Endothelial cell of coronary artery (primary cell): ENCODE measurements at places on chromosomes 1 and 21. TPM values are rescaled to one million over a fixed set of nuclear protein-coding genes. Genes with fewer than 3 reads are reported as not detected.

NUAK2 gene
- 0.81 and 1.4 TPM in 2 replicates for total RNA-seq

CELSR2 gene
- total RNA-seq, result 0.45 and 2.1 TPM in 2 replicates

TNN gene
- under 0.01 TPM in 1 of 2 replicates, not detected in the other for total RNA-seq

HSD3B1 gene
- not detected in 2 replicates for total RNA-seq

PCSK9 gene
- under 0.01 TPM in 2 replicates for total RNA-seq

KRTAP19-1 gene
- total RNA-seq, result not detected in 2 replicates

RAB7B gene
- 0.09 and 0.47 TPM in 2 replicates for total RNA-seq

MNDA gene
- not detected in 2 replicates for total RNA-seq

SERPINC1 gene
- total RNA-seq, result not detected in 2 replicates

GSTM1 gene
- 2.7 and 5.4 TPM in 2 replicates for total RNA-seq

SPATA46 gene
- total RNA-seq, result not detected in 2 replicates

IFNLR1 gene
- 0.09 TPM in 1 of 2 replicates, not detected in the other for total RNA-seq

S100A2 gene
- 1.9 and 3.8 TPM in 2 replicates for total RNA-seq

TBX19 gene
- total RNA-seq, result 0.18 and 0.38 TPM in 2 replicates

CD164L2 gene
- not detected in 2 replicates for total RNA-seq

FAM78B gene
- total RNA-seq, result 0.09 and 0.27 TPM in 2 replicates

S100A16 gene
- total RNA-seq, result 328 and 379 TPM in 2 replicates

CD160 gene
- total RNA-seq, result not detected in 2 replicates

EVA1C gene
- total RNA-seq, result 29.6 and 31.2 TPM in 2 replicates

FMO2 gene
- total RNA-seq, result 0.47 TPM in 1 of 2 replicates, not detected in the other

CYP4A11 gene
- not detected in 2 replicates for total RNA-seq

FCGR2B gene
- total RNA-seq, result not detected in 2 replicates

RERE gene
- total RNA-seq, result 39.5 and 49.9 TPM in 2 replicates

TNNT2 gene
- total RNA-seq, result not detected in 2 replicates

LCE1C gene
- not detected in 2 replicates for total RNA-seq

TMEM52 gene
- total RNA-seq, result 0.09 TPM in 2 replicates

TNFRSF4 gene
- 0.63 and 1.6 TPM in 2 replicates for total RNA-seq

SNRPE gene
- total RNA-seq, result 65.0 and 90.1 TPM in 2 replicates

LYSMD1 gene
- total RNA-seq, result 2.9 and 4.8 TPM in 2 replicates

WNT9A gene
- 1.3 and 4.4 TPM in 2 replicates for total RNA-seq

FCRL4 gene
- not detected in 2 replicates for total RNA-seq

CLCA1 gene
- total RNA-seq, result not detected in 2 replicates

VWA1 gene
- total RNA-seq, result 4.4 and 11.1 TPM in 2 replicates

NTMT2 gene
- not detected in 2 replicates for total RNA-seq

C1QTNF12 gene
- total RNA-seq, result 0.45 and 0.85 TPM in 2 replicates

LY9 gene
- not detected in 2 replicates for total RNA-seq

PIP5K1A gene
- total RNA-seq, result 37.8 and 48.8 TPM in 2 replicates

FMO5 gene
- total RNA-seq, result 0.45 and 0.47 TPM in 2 replicates

ASPM gene
- 12.6 and 32.9 TPM in 2 replicates for total RNA-seq

FAM72D gene
- 0.94 and 1.3 TPM in 2 replicates for total RNA-seq

TRABD2B gene
- under 0.01 TPM in 1 of 2 replicates, not detected in the other for total RNA-seq

LRRC52 gene
- not detected in 2 replicates for total RNA-seq

PBXIP1 gene
- total RNA-seq, result 90.7 and 96.4 TPM in 2 replicates

CFAP74 gene
- total RNA-seq, result not detected in 2 replicates

CFHR4 gene
- not detected in 2 replicates for total RNA-seq

CGN gene
- 0.09 and 0.45 TPM in 2 replicates for total RNA-seq

PKP1 gene
- total RNA-seq, result 0.19 TPM in 1 of 2 replicates, not detected in the other

ZRANB2 gene
- total RNA-seq, result 31.1 and 38.7 TPM in 2 replicates

ERG gene
- 45.7 and 55.8 TPM in 2 replicates for total RNA-seq

FOXO6 gene
- total RNA-seq, result 0.18 and 0.19 TPM in 2 replicates

FCN3 gene
- total RNA-seq, result 0.72 TPM in 1 of 2 replicates, not detected in the other

GJA9 gene
- total RNA-seq, result not detected in 2 replicates

PRR9 gene
- total RNA-seq, result not detected in 2 replicates

TSSK3 gene
- 0.18 and 0.19 TPM in 2 replicates for total RNA-seq

OLIG2 gene
- not detected in 2 replicates for total RNA-seq

CD101 gene
- total RNA-seq, result under 0.01 and 0.09 TPM in 2 replicates

SIK1 gene
- 1.9 and 10.4 TPM in 2 replicates for total RNA-seq

ANKRD65 gene
- total RNA-seq, result under 0.01 and 0.09 TPM in 2 replicates
